Memory B cell (primary cell): ENCODE measurements at places on chromosomes 5 and 9.

DNA sequence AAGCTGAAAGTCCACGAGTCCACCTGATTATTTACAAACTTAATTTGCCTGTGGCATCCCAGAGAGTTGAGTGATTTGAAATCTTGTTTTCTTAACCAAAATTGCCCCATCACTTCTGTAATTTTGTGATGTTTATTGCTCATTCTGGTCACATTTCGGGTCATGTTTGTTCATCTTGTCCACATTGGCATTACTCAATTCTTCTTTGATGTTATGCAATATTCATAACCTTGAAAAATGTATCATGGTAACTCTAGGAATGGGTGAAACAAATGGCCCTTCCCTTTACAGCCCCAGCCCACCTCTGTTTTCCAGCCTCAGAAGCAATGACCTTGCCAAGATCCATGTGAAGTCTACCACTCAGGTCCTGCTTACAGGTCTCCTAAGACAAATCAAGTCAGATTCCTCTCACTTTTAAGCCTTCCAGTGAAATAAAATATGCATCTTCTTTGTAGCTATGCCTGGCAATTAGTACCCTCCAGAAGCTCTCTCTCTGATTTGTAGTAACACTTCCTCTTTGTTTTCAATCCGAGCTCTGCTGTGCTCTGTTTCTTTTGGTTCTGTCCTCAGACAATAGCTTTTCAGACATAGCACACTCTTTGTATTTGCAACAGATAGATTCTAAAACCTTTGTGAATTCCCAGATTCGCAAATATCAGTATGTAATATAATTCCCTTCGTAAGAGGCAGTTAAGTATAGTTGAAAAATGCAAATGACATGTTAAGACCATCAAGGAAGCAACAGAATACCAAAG is 330.3 kb upstream of the IRX1 start:
- H3K4me3 ChIP-seq, result no peak overlapping the region
- DNase-seq, result no peak
- no peaks in the 10 kb centered on the region for H3K27me3 ChIP-seq
- H3K27ac ChIP-seq, result no peak overlapping the region

GRCh38 chr5:132115375-132115774 is 41.8 kb downstream of the CSF2 start:
- DNase-seq, result no peak
- H3K27ac ChIP-seq, result no peak overlapping the region
- H3K4me1 ChIP-seq, result peaks cover 10% of the 10 kb centered on the region
- H3K36me3 ChIP-seq, result no peaks in the 10 kb centered on the region
- no peak overlapping the region for H3K4me3 ChIP-seq

DNA sequence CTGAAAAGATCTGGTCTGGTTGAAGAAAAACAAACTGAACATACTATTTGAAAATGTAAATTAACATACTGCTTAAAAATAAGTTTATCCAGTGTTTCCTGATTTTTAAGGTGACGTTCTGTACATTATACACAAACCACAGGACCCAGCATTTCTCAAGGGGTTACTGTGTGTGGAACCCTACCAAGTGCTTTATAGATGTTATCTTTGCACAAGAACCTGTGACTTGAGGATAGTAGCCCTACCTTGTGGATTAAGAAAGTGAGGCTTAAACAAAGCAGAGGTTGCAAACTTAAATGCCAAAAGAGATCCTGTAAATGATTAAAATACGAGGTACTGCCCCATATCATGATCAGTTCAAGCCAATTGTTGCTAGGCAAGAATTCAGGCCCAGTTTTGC is 4.7 kb downstream of the KLF9 start:
- H3K36me3 ChIP-seq, result no peaks in the 10 kb centered on the region
- H3K4me3 ChIP-seq, result no peak overlapping the region
- H3K4me1 ChIP-seq, result peaks cover 49% of the 10 kb centered on the region
- H3K27ac ChIP-seq, result no peak overlapping the region
- no peaks in the 10 kb centered on the region for H3K27me3 ChIP-seq

- no peaks in the 10 kb centered on the region for H3K27me3 ChIP-seq
- H3K36me3 ChIP-seq, result no peaks in the 10 kb centered on the region
Observed at GRCh38 chr9:124222109-124222508, 35.6 kb upstream of the NEK6 start.

DNA sequence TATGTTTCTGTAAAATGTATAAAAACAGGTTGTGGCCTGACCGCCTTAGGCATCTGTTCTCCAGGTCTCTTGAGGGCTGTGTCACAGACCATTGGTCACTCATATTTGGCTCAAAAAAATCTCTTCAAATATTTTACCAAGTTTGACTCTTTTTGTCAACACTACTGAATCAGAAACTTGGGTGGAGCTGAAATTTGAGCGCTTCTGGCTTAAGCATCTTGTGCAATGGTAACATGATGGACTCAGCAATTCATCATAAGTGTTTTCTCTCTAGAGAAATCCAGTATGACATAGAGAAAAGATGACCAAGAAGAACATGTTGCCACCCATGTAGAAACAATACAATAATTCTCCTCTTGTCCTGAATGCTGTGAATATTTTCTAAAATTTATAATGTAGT is 387.9 kb downstream of the MAT2B start:
- peaks cover 26% of the 10 kb centered on the region for H3K4me1 ChIP-seq
- H3K36me3 ChIP-seq, result no peaks in the 10 kb centered on the region
- DNase-seq, result no peak

DNA sequence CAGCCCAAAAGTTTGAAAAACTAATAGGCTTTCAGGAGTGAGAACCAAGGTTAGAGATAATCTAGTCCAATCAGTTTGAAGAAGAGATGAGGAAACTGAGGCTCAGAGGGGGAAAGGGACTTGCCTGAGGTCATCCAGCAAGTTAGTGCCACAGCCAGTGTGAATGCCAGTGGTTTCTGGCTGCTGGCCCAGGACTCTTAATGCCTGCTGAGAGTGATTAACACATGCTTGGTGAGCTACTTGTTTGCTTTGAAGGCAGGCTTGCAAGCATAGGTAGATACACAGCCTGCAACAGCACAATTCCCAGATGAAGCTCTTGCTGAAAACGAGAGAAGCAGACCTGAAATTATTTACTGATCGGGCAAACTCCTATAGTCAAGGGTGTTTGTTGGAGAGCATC is 591.6 kb upstream of the SGCD start:
- no peak for DNase-seq
- H3K27me3 ChIP-seq, result peaks cover 10% of the 10 kb centered on the region
- no peak overlapping the region for H3K27ac ChIP-seq
- H3K4me1 ChIP-seq, result no peaks in the 10 kb centered on the region

DNA sequence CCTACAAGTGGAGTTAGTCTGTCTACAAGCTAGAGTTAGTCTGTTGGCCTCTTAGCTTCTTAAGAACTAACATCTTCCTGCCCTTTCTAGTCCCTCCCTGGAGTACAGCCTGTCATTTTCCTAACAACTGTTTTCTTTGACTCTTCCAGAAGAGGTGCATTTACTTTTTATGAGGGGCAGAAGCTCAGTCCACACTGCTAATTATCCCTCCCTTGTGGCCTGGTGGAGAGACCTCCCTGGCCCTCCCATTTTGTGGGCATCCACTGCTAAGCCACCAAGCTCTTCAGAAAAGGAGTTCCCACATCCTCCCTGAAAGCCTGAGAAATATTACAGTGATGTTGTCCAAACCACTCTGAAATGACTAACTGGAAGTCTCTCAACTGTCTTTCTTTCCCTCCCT is 8.0 kb downstream of the MAP1B start:
- DNase-seq, result no peak
- no peak overlapping the region for H3K27ac ChIP-seq
- H3K27me3 ChIP-seq, result peaks cover 10% of the 10 kb centered on the region
- no peaks in the 10 kb centered on the region for H3K36me3 ChIP-seq
- no peak overlapping the region for H3K4me3 ChIP-seq

DNA sequence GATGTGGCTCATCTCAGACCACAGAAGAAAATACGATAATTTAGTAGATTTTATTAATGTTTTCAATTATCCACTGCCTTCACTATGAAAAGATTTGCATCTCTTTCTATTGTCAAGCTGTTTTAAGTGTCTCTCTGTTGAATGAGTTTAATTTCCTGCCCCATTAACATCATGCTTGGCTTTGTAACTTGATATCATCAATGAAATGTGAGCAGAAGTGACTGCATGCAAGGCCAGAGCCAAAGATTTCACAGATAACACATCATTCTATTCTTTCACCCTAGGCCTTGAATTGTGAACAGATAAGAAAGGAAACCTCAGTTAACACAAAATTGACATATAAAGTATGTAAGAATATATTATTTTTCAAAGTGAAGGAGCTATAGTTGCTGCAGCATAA is 986.4 kb upstream of the CDH18 start:
- no peaks in the 10 kb centered on the region for H3K27me3 ChIP-seq
- no peaks in the 10 kb centered on the region for H3K36me3 ChIP-seq
- no peak for DNase-seq
- no peak overlapping the region for H3K4me3 ChIP-seq
- peaks cover 9% of the 10 kb centered on the region for H3K4me1 ChIP-seq
